RWPE2 (cell line): ENCODE measurements at places on chromosomes 6 and 20.

DNA sequence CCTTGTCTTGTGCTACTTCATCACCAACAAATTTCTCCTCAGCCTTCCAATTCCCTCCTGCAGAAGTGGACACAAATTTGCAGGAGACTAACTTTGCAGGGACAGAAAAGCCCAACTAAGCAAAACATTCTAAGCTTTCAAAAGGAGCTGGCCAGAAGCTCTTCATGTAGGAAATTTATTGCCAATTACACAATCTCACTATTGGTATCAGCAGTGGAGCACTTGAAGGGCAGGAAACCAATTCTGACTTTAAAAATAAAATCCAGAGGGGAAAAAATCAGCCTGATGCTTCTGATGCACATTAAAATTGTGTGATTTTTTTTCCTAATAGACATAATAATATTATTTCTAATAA is 193.3 kb downstream of the LY86 start:
- DNase-seq: no peak

DNA sequence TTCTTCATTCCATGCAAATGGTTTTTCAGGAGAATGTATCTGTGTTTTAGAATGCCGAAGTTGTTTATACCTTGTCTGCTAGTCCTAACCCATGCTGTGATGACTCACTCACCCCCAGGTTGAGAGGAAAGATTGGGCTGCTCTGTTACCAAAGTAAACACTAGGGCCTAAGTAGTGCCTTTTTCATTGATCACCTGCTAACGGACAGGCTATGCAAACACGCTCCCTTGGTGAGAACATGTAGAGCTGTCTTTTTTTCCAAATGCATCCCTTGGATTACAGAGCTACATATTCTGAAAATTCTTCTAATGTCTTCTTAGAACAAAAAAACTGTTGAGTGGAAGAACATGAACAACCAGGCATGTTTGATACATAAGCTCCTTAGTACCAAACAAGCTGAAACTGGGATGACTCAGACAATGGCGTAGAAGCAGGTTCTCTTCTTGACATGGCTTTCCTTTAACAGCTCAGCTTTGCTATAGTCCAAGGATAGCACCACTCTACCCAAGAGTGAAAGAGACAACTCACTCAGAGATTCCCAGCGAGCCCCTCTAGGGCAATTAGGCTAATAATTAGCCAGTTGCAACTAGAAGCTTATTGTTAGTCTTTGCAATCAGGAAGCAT is 20.5 kb downstream of the PERP start:
- no peak for DNase-seq

DNA sequence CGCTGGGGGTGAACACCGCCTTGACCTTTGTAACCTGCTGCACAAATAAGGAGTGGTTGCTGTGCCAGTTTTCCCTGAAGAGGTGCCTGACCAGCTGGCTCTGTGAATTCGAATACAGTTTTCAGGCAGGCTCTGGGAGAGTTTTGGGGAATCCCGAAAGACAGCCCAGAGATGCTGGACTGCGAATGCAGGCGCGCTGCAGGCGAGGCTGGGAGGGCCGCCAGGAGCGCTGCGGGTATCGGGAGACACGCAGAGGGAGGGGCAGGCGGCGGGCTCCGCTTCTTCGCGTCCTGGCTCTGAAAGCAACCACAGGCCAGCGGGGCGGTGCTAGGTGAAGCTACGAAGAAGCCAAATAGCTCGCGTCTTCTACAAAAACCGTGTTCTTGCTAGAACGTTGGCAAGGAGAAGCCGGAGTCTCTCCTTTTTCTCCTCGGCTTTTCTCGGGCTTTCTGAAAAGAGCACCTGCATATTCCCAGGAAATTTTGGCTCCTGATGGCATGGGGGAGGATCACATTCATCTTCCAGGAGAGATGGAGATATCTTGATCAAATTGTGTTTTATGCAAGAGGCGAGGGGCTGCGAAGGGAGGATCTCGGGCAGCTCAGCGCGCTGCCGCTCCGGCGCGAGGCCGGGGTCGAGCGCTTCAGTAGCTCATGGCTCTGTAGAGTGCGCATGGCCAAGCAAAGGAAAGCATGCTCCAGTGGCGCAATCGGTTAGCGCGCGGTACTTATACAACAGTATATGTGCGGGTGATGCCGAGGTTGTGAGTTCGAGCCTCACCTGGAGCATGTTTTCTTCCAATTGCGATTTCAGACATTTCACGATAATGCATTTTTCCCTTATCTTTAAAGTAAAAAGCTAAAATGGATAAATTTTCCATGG is 158.1 kb upstream of the ZNF184 start:
- DNase-seq: peak; percentile 81

GRCh38 chr6:7260291-7261031 is 52.5 kb downstream of the SSR1 start:
- DNase-seq: no peak

- DNase-seq: no peak
These were observed 40.6 kb downstream of the BMP7 start for GRCh38 chr20:57225830-57226229.

- peak; percentile 78 for DNase-seq
These were observed 104.5 kb downstream of the CD24 start for GRCh38 chr6:106870069-106870468.

GRCh38 chr6:72624557-72625160 is 2.8 kb downstream of the KCNQ5 start:
- DNase-seq: no peak

- DNase-seq: no peak
These were observed 38.9 kb downstream of the MAP3K7 start for GRCh38 chr6:90547991-90548390.

DNA sequence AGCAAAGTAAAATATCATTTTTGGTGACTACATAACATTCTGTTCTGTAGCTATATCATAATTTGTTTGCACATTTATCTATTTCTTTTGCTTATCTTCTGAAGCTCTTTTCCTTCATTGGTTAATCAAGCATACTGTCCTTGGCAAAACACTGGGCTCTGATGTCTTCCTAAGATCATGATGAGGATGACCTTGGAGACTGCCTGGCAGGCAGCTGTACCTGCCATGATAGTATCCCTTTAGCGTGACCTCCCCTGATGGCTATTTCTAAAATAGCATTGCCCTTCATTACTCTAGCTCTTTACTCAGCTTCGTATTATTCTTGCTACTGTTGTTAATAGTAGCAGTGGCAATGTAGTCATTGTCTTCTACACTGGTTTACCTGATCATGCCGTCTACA is 46.0 kb upstream of the ELOVL5 start:
- DNase-seq: no peak

DNA sequence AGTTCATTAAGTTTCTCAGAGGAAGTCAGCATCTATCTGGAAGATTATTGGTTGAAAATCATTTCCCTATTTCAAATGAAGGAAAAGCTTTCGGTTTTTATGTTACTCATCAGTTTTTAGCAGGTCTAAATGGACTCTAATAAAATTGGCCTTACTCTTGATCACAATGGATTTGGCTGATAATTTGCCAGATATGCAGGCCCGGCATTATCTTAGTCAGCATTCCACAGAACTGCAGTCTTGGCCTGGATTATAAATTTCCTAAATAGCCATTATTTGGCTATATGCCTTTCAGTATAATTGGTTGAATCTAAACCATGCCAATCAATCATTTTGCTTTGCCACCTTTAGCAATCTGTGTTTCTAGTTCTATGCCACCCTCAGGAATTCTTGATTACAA is 91.7 kb upstream of the KCNQ5 start:
- no peak for DNase-seq

- DNase-seq: no peak
These were observed 105.7 kb upstream of the QKI start for GRCh38 chr6:163308629-163309440.

DNA sequence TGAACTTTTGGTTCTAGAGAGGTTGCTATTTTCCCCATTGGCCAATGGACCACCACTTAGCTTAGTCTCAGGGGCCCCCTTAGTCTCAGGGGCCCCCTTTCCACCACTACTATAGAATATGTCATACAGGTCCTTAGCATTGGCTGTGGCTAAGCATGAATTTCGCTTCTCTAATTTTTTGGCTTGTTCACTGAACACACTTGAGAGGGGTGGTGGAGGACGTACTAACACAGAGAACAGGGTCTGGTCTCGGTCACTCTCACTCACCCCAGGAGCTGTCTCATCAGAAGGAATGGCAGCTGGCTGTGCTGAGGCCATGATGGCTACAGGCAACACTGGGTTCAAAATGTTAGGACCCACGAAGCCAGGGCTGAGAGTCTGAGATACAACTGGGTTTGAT is 30.3 kb downstream of the ZNF318 start:
- DNase-seq: no peak

GRCh38 chr6:46606338-46606737 is 46.3 kb downstream of the CYP39A1 start:
- no peak for DNase-seq

GRCh38 chr6:101085327-101085726 is 204.2 kb upstream of the ASCC3 start:
- DNase-seq: no peak

DNA sequence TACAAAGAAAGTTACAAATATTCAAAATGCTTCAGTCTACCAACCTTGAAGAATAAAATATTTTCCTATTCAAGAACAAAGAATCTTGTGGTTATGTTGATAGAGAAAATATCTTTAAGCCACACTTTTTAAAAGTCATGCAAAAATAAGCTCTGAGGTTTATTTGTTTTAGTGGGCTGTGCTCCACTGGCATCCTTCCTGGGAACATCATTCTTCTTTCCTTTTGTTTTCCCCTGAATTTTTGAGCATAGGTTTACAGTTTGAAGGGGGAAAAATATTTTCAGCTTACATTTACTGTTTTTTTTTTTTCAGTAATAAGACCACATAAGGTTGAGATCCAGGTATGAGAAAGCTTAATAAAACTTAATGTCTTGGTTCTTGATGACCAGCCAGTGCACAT is 72.0 kb upstream of the BACH2 start:
- DNase-seq: no peak
